Activated CD8-positive, alpha-beta T cell treated with anti-CD3 and anti-CD28 coated beads for 36 hours (primary cell): ENCODE measurements at places on chromosomes 6 and 20.

DNA sequence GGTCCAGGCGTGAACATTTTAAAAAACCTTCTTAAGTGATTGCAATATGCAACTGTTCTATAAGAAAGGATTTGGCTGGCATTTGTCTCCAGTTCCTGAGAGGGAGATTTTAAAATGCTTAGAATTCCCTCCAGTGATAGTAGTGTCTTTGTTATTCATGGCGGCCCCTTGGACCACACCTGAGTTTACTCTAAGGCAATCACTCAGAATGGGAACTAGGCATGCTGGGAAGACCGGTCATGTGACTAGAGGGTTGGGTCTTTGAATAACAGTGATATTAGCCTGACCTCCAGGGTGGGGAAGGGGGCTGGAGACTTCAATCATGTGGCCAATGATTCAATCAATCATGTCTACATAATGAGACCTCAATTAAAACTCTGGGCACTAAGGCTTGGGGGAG is 50.7 kb upstream of the UTRN start:
- DNase-seq: no peak
- H3K27me3 ChIP-seq: no peaks in the 10 kb centered on the region
- H3K4me1 ChIP-seq: no peaks in the 10 kb centered on the region
- no peak overlapping the region for H3K27ac ChIP-seq
- no peaks in the 10 kb centered on the region for H3K36me3 ChIP-seq

DNA sequence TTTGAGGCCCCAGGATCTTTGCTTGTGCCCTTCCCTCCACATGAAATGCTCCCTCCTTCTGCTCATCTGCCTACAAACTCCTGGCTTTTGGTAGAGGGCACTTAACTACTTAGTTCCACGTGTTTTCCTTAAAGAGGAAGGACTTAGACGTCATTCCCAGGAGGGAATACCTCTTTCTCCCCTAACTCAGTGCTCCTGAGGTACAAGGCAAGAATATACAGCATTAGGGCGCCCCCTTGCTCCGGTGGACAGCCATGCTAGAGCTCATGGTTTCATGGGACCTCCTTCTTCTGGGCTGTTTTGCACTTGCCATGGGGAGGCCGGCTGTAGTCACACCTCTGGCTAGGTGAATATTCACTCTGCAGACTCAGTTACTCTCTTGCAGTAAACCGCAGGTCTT is 93.8 kb upstream of the LY86 start:
- H3K27ac ChIP-seq: no peak overlapping the region
- no peaks in the 10 kb centered on the region for H3K36me3 ChIP-seq
- H3K4me3 ChIP-seq: no peak overlapping the region
- H3K27me3 ChIP-seq: peaks cover 7% of the 10 kb centered on the region

DNA sequence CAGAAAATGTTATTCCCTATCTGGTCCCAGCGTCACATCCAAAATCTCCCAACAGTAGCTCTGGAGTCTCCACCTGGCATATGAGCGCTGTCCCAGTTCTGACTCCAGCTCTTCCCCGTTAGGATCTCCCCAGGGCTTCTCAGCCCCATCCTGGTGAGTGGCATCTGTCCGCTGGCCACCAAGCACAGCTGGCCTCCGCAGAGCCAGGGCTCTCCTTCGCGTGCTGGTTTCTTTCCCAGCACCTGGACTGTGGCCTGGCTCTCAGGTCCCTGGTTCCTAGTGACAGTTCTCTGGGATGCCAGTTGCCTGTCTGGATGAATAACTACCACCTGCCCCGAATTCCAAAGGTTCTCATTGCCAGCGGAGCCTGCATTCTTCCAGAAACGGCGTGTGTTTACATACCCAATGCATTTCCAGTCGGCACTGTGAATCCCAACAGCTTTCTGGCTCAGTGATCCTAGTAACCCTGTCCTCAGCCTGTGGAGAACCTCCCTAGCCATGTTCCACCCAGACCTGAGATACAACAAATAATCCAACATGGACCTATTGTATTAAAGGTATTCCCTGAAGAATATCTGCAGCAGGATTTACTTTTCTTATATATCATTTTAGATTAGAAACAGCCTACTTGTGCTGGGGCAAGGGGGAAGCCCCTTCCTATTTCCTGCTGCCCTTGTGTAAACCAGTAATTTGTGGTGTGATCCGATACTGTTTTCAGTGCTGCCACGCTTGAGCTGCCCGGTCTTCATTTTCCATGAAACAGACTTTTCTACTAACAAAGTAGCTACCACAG is 69.9 kb upstream of the PDE10A start:
- peaks cover 3% of the 10 kb centered on the region for H3K27me3 ChIP-seq
- H3K36me3 ChIP-seq: no peaks in the 10 kb centered on the region
- H3K4me1 ChIP-seq: no peaks in the 10 kb centered on the region
- H3K4me3 ChIP-seq: no peak overlapping the region
- no peak for DNase-seq

DNA sequence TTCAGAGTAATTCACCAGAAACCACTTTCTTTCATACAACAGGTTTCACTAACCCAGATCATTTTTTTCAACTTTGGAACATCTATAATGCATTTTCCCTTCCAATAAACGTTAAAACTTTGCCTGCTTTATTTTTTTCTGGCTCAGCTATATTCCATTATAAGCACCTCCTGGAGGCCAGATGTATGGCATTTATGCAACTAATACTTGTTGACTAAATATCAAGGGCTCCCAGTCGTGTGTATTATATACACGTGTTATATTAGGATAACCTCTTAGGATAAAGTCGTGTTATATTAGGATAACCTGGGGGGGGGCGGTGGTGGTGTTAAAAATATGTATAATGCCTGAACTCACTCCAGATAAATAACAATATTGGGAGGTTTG is 6.7 kb downstream of the OPN5 start:
- peaks cover 29% of the 10 kb centered on the region for H3K27me3 ChIP-seq
- H3K36me3 ChIP-seq: no peaks in the 10 kb centered on the region
- H3K4me3 ChIP-seq: no peak overlapping the region
- peaks cover 2% of the 10 kb centered on the region for H3K4me1 ChIP-seq
- H3K27ac ChIP-seq: no peak overlapping the region
- DNase-seq: no peak

DNA sequence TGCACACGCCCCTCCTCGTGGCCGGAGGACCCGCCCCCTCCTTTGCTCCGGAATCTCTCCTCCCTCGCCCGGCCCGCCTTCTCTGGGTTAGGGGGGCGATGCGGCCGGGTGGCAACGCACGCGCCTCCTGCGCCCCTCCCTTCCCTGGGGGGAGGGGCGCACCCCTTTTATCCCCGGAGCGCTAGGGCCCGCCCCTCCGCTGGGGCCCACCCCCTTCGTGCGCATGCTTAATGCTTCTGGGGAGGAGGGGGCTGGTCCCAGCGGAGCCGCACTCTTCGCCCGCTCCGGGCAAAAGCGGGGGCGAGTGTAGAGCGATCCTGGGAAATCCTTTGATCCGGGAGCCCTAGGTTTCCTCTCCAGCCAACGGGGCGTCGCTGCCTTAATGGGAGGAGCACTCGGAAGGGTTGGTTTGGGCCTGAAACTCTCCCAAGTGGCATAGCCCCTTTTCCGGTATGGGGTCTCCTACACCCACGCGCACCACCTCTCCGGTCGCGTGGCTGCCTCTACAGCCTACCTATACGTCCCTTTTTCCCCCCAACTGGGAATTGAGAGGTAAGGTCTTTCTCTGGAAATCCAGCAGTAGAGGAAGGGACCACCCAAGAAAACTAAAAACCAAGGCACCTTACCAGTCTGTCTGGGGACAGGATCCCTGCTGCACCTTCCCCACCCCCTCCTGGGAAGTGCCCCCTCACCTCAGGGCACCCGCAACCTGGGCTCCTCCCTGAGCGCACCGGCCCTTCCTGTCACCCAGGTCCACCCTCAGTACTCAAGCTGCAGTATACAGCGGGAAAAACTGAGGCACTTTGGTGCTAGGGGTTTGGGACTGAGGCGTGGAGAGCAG is 2.1 kb downstream of the SOX12 start:
- H3K4me3 ChIP-seq: peak overlapping the region; percentile 78
- H3K4me1 ChIP-seq: peaks cover 27% of the 10 kb centered on the region
- H3K27me3 ChIP-seq: no peaks in the 10 kb centered on the region

GRCh38 chr6:44462797-44463727 is 75.6 kb downstream of the CDC5L start:
- no peaks in the 10 kb centered on the region for H3K4me1 ChIP-seq
- DNase-seq: no peak
- H3K27me3 ChIP-seq: no peaks in the 10 kb centered on the region
- no peaks in the 10 kb centered on the region for H3K36me3 ChIP-seq
- H3K27ac ChIP-seq: no peak overlapping the region

- peaks cover under 1% of the 10 kb centered on the region for H3K27me3 ChIP-seq
- no peak for DNase-seq
- no peak overlapping the region for H3K27ac ChIP-seq
- no peaks in the 10 kb centered on the region for H3K36me3 ChIP-seq
Observed at GRCh38 chr6:169904051-169904922, 152.9 kb downstream of the ERMARD start.

GRCh38 chr20:59159493-59160376 is 3.9 kb upstream of the ZNF831 start:
- H3K4me1 ChIP-seq: peaks cover 74% of the 10 kb centered on the region
- H3K27ac ChIP-seq: peak overlapping the region; percentile 98
- H3K36me3 ChIP-seq: peaks cover 21% of the 10 kb centered on the region
- H3K27me3 ChIP-seq: no peaks in the 10 kb centered on the region

GRCh38 chr20:6705926-6706548 is 61.4 kb upstream of the BMP2 start:
- no peak overlapping the region for H3K4me3 ChIP-seq
- peaks cover 3% of the 10 kb centered on the region for H3K27me3 ChIP-seq
- H3K4me1 ChIP-seq: no peaks in the 10 kb centered on the region
- H3K36me3 ChIP-seq: no peaks in the 10 kb centered on the region
- no peak for DNase-seq

- no peaks in the 10 kb centered on the region for H3K27me3 ChIP-seq
- DNase-seq: no peak
- H3K4me3 ChIP-seq: peak overlapping the region; percentile 95
- peaks cover 47% of the 10 kb centered on the region for H3K4me1 ChIP-seq
Observed at GRCh38 chr6:42933205-42933604, 3.9 kb downstream of the CNPY3 start.

DNA sequence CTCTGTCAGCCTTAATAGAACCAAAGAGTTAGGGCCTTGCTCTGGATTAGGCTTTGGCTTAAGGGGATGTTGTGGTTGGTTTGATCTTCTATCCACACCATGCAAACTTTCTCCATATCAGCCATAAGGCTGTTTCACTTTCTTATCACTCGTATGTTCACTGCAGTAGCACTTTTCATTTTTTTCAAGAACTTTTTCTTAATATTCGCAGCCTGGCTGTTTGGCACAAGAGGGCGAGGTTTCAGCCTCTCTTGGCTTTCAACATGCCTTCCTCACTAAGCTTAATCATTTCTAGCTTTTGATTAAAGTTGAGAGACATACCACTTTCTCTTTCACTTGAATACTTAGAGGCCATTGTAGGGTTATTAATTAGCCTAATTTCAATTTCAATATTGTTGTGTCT is 193.1 kb downstream of the NRN1 start:
- peak; percentile 33 for DNase-seq
- peaks cover 26% of the 10 kb centered on the region for H3K4me1 ChIP-seq
- peak overlapping the region; percentile 4 for H3K27ac ChIP-seq
- H3K4me3 ChIP-seq: no peak overlapping the region
